ENCODE measurements at places on chromosomes 12 and 14.

DNA sequence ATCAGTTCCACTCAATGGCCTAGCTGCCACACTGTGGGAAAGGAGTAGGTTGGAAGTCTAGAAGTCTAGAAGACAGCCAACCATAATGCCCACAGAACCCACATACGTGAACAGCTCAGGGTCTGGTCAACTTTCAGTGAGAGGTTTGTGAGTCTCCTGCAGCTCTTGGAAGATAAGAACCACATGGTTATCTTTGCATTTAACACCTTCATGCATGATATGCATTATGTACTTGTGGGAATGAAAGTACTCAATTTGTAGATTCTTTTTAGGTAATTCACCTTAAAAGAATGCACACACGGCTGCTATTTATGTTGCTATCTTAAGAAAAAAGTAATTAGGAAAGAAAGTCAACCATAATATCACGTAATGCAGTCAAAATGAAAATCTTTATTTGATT lies 126.7 kb downstream of the ESRRB start:
- DNase-seq: no peak

- no peak for DNase-seq
Measured at GRCh38 chr12:26571560-26571959, 261.4 kb downstream of the ITPR2 start.

- no peak for DNase-seq
Measured at GRCh38 chr12:64793610-64794009, 30.8 kb upstream of the TBC1D30 start.

GRCh38 chr14:72610096-72610830 lies 283.6 kb downstream of the DPF3 start:
- DNase-seq: no peak

- no peak for DNase-seq
Measured at GRCh38 chr12:90870971-90871725, 83.8 kb downstream of the CCER1 start.

DNA sequence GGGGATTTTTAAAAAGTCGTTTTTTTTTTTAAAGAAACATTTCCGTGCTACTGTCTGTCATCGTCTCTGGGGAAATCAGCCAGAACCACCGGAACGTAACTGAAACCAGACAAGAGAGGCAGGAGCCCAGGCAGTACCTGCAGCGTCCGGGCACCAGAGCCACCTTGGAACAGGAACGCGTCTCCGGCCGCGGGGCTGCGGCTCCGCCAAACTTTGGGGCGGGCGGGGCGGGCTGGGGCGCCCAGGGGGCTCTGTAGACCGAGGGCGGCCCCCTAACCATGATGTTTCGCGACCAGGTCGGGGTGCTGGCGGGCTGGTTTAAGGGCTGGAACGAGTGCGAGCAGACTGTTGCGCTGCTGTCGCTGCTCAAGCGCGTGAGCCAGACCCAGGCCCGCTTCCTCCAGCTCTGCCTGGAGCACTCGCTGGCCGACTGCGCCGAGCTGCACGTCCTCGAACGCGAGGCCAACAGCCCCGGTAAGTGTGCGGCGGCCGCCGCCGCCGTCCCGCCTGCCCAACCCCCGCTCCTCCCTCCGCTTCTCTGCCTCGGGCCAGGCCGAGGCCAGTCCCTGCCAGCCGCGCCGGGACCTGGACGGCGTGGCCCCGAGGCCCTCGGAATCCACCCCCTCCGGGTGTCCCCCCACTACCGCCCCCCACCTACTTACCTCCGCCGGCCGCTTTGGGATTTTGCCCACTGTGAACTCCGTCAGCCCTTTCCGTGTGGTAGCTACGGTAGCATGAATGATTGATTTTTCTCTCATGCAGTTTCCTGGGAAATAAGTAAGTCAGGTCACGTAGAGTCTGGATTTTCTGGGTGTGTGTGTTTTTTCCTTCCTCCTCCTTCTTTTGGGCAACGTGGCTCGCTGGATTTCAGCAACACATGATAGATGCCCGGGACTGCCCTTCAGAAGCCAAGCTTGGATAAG lies 972 bp downstream of the SAMD4A start:
- DNase-seq: peak; percentile 63

DNA sequence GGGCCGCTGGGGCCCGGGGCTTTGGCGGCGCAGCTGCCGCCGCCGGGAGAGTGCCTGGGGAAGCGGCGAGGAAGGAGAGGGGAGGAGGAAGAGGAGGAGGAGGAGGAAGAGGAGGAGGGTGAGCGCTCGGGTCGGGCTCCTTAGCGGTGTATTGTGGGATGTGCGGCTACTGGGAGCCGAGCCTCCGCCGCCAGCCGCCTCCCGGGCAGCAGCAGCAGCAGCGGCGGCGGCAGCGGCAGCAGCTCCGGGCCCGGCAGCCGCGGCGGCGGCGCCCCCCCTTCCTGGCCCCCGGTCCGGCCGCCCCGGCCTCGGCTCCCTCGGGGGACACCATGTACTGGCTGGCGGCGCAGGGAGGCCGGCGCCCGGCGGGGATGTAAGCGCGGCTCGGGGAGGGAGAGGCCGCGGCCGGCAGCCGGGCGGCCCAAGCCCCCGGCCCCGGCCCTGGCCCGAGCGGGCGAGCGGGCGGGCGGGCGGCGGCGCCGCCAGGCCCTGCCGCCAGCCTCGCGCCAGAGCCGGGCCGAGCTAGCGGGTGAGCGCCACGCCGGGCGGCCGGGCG lies at the start of gene SETD1B:
SETD1B (plus strand) TSS at position 149 of the 556 bp plus-strand sequence. CDS start 729 bp downstream, outside the sequence.
- peak; percentile 72 for DNase-seq

Data from activated CD4-positive, alpha-beta T cell treated with anti-CD3 and anti-CD28 coated beads for 48 hours (primary cell).